K562 (cell line): ENCODE measurements at places on chromosomes 5 and 9. TPM values are rescaled to one million over a fixed set of nuclear protein-coding genes. Genes with fewer than 3 reads are reported as not detected.

GNG10 gene
- 13.1 and 16.3 TPM in 2 replicates for total RNA-seq

SPAG8 gene
- 0.36 and 0.40 TPM in 2 replicates for total RNA-seq

HMCN2 gene
- total RNA-seq, result 0.02 TPM in 1 of 2 replicates, not detected in the other

ADGRV1 gene
- 70.6 and 73.7 TPM in 2 replicates for total RNA-seq

DNA sequence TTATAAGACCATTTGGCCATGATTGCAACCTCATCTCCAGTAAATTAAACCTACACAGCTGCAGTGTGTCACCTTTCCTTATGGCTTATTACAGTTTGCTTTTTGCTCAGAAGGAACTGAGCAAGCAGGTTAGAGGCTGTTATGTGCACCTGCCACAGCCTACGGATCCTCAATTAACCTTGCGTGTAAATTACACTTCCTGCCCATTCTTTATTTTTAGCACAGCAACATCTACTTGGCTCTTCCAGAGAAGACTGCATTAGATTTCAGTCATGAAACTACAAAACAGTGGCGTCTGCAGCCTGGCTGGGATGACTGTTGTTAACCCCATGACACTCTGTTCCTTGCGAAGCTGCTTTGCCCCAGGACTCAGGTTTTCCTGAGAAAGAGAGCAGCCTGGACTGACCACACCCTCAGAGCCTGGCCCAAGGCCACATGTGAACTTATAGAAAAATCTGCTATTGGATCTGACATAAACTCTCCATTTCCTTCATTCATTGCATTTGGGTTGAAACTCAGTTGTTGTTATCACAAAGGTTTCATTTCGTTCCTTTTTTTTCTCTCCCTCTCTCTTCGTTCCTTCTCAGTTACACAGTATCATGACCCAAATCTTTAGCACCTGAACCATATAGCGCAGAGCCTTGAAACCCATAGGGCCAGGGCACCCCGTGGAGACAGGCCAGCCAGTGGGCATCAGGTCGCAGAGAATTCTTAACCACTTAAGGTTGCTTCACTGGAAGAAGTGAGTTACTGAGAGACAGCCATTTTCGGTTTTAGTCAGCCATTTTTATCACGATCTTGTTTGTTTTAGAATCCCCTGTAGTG, 138.6 kb downstream of the PALM2AKAP2 start:
- no peak for DNase-seq

GRCh38 chr5:159163027-159163700, 46.2 kb downstream of the RNF145 start:
- no peak for DNase-seq

DNA sequence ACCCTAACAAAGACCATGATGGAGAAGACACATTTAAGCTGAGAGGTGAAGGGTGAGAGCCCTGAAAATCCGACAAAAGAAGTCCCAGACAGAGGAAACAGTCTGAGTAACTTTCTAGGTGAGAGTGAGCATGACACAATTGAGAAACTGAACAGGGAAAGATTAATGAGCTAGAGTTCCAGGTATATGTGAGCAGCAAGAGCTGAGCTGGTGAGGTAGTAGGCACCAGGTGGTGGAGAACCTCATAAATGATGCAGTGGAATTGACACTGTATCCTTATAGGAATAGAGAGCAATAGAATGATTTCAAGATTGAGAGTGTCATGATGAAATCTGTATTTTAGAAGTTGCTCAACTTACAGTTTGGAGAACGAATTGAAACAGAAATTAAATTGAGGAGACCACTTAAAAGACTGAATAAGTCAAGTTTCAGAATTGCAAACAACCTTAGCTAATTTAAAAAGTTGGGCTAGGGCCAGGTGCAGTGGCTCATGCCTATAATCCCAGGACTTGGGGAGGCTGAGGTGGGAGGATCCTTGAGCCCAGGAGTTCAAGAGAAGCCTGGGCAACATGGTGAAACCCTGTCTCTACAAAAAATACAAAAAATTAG, 89.8 kb downstream of the NREP start:
- no peak for DNase-seq

DNA sequence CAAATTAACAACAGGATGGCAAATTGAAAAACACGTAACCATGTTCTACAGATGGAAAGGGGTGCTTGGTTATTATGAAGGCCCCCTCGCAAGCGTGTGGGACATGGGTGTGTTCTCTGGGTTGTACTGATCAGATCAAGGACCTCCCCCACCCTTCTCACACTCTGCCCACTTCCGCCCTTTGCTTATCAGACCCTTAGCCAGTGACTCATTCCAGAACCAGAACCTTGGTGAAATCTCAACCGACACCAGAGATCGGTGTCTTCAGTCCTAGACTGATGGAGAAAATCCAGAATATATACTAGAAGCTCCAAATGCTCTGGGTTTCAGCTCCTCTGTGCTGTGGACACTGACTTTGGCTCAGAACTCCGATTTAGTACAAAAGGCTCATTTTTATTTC, 64.9 kb downstream of the PTTG1 start:
- DNase-seq, result no peak

- DNase-seq, result no peak
Observed at GRCh38 chr9:86700629-86701028, 246.7 kb downstream of the GAS1 start.

- DNase-seq, result no peak
Observed at GRCh38 chr5:33299621-33300208, 141.1 kb upstream of the TARS1 start.

DNA sequence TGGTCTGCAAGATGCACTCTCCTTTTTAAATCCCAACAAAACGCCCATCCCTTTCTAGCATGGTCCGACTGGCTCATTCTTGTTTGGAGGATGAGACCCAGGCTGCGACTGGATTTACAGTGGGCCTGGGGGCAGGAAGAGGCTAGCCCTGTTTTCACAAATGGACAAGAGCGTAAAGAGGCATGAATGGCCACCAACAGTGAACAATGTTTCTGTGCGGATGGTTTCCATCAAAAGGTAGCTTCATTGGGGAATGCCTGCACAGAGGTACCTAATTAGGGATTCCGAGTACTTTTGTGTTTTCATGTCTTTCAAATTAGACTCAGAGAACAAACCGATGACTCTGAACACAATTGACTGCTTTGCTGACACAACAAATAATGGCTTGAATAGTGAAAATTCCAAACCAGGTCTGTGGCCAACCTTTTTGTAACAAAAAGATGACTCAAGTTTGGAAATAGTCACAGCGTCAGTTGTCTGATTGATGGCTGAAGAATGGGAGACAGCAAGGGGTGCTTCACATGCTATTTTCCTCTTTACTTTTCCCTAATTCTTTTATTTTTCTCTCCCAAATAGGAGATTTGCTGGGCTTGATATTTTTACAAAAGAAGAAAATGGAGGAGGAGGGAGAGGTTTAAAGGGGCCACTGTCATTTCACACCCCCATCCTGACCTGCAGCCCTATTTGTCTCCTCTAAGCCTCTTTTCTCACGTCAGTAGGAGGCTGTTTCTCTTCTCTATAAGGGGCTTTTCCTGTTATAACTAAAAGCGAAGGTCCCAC, 208.1 kb upstream of the S1PR3 start:
- DNase-seq, result no peak

- DNase-seq, result no peak
Observed at GRCh38 chr5:151682751-151683331, 3.9 kb downstream of the SPARC start.

DNA sequence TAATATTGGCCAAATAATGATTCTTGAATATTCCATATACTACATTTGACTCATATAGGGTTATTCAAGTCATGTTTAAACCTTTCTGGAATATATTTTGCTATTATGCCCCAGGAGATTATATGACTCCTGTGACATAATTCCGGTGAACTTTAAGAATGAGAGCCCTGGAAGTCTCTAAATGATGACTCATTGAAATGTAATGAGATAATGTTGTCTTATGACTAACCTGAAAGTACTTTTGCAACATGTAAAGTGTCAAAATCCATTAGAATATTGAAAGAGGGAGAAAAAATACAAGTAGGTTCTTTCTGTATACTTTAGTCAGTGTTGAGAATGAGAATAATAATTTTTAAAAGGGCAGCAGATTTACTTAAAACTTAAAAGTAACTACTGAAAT, 830.4 kb downstream of the MAT2B start:
- DNase-seq, result peak; percentile 32

DNA sequence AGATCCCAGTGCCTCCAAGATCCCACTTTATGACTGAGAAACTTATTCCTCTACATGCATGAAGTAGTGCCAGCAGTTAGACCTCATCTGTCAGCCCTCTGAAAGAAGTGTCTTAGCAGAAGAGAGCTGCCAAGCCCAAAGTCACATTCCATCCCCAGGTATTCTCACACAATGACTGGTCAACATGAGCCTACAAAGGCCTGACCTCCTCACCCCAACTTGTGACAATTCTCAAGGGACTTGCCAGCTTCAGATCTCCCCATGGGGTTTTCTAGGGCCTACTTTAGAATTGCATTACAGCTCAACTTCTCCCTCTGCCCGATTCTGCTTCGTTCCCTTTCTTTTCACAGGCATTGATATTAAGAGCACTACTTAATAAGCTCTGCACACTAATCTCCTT, 393.8 kb upstream of the SLC30A5 start:
- no peak for DNase-seq
